Glutamatergic neuron (in vitro differentiated cells): ENCODE measurements at places on chromosomes 4 and X. TPM values are rescaled to one million over a fixed set of nuclear protein-coding genes. Genes with fewer than 3 reads are reported as not detected.
A peak's percentile ranks its signal among the peaks of the same experiment; 100 is the strongest.

DNA sequence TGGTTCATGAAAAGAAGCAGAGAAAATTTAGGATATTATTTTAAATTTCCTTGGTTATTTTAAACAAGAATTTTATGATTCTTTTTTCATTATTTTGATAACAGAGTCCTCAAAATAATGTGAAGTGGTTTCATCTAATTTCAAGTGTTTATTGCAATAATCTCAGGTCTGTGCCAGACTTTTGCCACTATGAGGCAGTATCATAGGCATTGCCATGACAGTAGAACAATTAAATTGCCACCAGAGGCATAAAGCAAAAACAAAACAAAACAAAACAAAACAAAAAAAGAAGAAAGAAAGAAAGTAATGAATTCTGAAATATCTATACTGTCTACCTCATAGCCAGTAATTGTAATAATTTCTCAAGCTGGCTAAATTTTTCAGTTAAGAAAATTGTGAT lies 739.2 kb downstream of the KCTD8 start:
- H3K27ac ChIP-seq, result no peak overlapping the region
- H3K4me1 ChIP-seq, result peaks cover 1% of the 10 kb centered on the region
- no peak overlapping the region for H3K4me3 ChIP-seq
- no peaks in the 10 kb centered on the region for H3K36me3 ChIP-seq
- peaks cover 2% of the 10 kb centered on the region for H3K27me3 ChIP-seq

GRCh38 chrX:46754036-46754435 lies 4.9 kb downstream of the SLC9A7 start:
- no peaks in the 10 kb centered on the region for H3K27me3 ChIP-seq
- DNase-seq, result no peak
- H3K4me3 ChIP-seq, result no peak overlapping the region
- H3K27ac ChIP-seq, result no peak overlapping the region
- H3K4me1 ChIP-seq, result peaks cover 1% of the 10 kb centered on the region

DNA sequence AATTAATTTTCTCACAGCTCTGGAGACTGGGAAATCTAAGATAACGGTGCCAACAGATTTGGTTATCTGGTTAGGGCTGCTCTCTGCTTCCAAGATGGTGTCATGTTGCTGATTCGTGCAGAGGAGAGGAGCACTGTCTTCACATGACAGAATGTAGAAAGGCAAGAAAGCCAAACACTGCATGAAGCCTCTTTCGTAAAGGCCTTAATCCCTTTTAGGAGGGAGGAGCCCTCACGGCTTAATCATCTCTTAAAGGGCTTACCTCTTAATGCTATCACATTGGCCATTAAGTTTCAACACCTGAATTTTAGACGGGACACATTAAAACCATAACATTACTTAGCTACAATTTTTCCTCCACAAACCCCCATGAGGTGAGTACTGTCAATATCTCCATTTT lies 174.1 kb downstream of the COX18 start:
- no peak for DNase-seq
- H3K36me3 ChIP-seq, result no peaks in the 10 kb centered on the region
- H3K4me3 ChIP-seq, result no peak overlapping the region
- H3K4me1 ChIP-seq, result peaks cover 13% of the 10 kb centered on the region
- H3K27me3 ChIP-seq, result no peaks in the 10 kb centered on the region

DNA sequence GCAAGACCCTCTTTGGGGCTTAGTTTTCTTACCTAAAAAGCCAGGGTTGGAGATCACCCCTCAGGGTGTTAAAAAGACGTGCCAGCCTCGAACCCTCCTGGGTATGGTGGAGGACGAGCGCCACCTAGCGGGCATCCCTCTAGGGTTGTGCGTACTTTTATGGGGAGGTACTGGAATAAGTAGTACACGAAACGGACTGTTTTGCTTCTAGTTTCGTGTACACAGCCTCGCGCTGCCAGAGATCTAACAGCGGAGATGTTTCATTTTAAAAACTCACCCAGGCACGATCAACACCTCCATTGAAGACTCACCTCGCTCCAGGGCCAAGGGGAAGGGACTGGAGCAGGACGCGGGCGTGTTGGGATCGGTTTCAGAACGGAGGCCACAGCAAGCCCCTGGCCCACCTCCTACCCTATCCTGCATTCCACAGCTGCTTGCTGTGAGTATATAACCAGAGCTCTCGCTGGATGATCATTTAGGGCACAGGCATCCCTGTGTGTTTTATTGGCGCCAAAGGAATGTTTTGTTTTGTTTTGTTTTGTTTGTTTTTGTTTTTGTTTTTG lies 4.8 kb upstream of the NKX3-2 start:
- H3K36me3 ChIP-seq, result no peaks in the 10 kb centered on the region
- no peaks in the 10 kb centered on the region for H3K4me1 ChIP-seq
- peak overlapping the region; percentile 59 for H3K4me3 ChIP-seq
- H3K27ac ChIP-seq, result no peak overlapping the region
- peaks cover 27% of the 10 kb centered on the region for H3K27me3 ChIP-seq

CRMP1 gene
- 947 TPM for total RNA-seq

LNX1 gene
- 0.10 TPM for total RNA-seq
